ENCODE measurements at places on chromosomes 16 and 17.

GRCh38 chr16:492211-492875 lies 35.2 kb upstream of the CAPN15 start:
- no peak for DNase-seq

DNA sequence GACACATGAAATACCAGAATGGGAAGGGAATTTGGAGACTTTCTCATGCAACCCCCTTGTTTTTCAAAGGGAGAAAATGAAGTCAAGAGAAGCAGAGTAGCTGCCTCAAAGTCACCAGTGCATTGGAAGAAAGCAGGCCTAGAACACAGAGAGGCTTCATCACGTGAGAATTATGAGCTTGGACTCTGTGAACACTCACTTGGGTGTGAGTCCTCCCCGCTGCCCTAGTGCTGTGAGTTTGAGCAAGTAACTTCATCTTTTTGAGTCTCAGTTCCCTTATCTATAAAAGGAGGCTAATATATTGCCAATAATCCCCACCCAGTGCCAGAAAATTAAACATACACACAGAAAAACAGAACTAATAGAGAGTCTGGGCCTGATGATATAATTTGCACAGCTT lies 315.8 kb downstream of the XYLT1 start:
- DNase-seq = no peak

GRCh38 chr17:18921485-18921884 lies 30.5 kb upstream of the SLC5A10 start:
- DNase-seq = no peak

- DNase-seq = no peak
Measured at GRCh38 chr17:52477824-52478699, 319.5 kb upstream of the CA10 start.

- DNase-seq = no peak
Measured at GRCh38 chr17:4090898-4091297, 51.9 kb downstream of the ZZEF1 start.

GRCh38 chr17:72592242-72592966 lies 471.6 kb downstream of the SOX9 start:
- DNase-seq = peak; percentile 67

DNA sequence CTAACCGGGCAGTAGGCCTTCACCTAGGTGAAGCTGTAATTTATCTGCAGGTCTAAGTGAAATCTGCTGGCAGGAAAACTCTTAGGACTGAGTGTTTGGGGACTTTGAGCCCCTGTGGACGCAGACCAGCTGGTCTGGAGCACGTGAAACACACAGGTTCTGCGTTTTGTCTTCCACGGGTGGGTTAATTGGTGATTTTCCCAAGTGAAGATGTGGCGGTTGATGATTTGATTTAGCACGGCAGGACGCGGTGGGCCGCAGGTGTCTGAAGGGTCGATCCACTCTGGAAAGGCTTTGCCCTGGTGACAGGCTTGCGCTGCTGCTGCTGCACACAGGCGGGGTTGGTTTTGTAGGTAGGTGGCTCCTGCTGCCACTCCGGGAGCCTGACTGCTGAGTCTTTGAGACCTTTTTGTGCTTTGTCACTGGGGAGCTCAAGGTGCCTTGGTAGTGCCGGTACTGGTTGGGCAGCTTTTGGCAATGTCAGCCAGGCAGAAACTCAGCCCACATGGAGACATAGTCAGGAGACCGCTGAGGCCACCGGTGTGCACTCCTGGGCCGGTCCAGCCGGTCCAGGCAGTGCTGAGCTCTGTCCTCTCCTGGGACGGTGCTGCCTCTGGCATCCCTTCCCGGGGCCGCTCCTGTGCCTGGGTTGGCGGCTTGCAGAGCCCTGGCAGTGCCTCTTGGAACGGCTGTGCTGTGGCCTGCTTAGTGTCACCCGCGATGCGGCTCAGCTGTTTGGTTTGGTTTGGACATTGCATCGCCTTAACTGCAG lies 2.3 kb downstream of the BAIAP2 start:
- DNase-seq = no peak

GRCh38 chr16:7849841-7850240 lies 517.2 kb downstream of the RBFOX1 start:
- no peak for DNase-seq

GRCh38 chr17:76504117-76504516 lies 2.9 kb upstream of the RHBDF2 start:
- no peak for DNase-seq

- no peak for DNase-seq
Measured at GRCh38 chr16:85862476-85863383, 36.2 kb upstream of the IRF8 start.

DNA sequence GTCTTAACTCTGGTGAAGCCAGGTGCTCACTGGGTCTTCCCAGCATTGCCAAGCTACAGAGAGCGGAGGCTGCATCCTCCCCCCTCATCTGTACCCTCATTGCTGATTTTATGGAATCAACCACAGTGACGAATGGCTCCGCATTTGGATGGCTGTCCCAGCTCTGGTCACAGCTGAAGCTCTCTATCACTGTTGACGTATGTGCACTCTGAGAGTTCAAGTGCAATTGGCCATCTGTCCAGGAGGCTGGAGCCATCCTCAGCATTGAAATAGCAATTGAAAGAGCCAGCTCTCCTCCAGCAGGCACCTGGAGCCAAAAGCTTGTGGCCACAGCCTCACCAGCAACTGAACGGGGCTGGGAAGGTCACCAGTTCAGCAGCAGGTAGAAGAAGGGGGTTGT lies 494.1 kb downstream of the TMEM114 start:
- no peak for DNase-seq

DNA sequence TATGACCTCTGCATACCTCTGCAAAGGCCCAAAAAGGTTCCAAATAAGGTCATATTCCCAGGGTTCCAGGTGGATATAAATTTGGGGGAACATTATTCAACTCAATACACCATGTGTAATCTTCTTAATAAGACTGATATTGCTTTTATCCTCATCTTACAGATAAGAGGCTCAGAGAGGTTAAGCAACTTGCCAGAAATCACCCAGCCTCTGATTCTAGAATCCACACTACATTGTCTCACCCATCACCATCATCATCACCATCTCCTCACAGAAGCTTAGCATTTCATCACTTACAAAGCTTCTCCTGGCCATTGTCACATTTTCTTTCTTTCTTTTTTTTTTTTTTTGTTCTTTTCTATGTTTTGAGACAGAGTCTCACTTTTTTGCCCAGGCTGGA lies 15.4 kb upstream of the KIFC3 start:
- no peak for DNase-seq

DNA sequence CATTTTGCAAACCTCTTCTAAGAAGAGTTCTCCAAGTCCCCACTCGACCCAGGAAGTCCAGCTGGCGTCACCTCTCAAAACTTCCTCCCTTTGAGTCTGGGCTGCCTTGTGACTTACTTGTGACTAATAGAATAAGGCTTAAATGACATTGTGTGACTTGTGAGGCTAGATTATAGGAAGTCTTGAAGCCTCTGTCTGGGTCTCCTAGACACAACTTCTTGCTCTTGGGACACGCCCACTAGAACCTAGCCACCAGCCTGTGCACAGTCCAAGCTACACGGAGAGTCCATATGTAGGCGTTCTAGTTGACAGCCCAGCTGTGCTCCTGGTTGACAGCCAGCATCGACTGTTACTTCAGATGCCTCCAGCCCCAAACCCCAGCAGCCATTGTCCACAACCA lies 66.7 kb upstream of the TANC2 start:
- DNase-seq = no peak

- DNase-seq = no peak
Measured at GRCh38 chr16:9527976-9528375, 436.5 kb downstream of the HAPSTR1 start.

GRCh38 chr16:50627419-50627818 lies 53.7 kb downstream of the SNX20 start:
- DNase-seq = no peak

DNA sequence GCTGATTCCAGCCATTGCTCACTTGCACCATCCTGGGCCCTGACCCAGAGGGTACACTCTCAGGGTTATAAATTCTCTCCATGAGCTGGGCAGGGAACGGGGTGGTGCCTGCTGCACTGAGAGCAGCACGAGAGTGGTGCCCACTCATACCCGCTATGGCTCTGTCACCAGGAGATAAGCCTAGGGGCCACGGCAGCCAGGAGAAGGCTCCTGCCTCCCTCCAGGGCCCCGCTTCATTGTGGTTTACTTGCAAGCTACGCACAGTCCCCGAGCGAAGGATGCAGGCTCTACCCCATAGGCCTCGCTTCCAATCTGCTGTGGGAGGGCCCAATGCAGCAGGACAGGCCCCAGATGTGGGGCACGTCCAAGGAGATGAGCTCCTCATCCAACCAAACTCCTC lies 48.5 kb downstream of the VAC14 start:
- DNase-seq = no peak

- no peak for DNase-seq
Measured at GRCh38 chr17:49783071-49783715, 5.3 kb upstream of the KAT7 start.

GRCh38 chr17:13421581-13422130 lies 180.1 kb downstream of the HS3ST3A1 start:
- no peak for DNase-seq

DNA sequence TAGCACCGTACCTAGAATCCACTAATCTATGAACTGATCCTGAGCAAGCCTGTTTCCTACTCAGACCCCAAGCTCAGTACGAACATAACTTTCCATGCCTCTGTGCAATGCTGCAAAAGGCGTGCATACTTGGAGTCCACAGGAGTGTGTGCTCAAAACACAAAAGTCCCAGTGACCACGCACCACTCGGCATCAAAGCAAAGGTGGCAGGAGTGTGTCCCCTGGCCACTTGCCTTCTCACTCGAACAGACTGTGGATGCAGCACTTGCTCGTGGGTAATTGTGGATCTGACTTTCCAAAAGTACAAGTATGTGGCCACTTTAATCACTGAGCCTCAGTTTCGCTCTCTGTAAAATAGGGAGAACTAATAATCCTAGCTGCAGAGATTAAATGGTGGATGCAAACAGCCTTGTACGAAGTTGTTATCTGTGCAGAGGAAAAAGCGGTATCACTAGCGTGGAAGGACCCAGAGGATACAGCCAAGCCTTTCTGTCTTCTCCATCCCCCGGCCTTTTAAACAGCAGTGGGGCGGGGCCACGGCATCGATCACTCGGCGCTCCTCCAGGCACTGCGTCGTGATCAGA lies 311 bp upstream of the KDM8 start:
- DNase-seq = peak; percentile 86

DNA sequence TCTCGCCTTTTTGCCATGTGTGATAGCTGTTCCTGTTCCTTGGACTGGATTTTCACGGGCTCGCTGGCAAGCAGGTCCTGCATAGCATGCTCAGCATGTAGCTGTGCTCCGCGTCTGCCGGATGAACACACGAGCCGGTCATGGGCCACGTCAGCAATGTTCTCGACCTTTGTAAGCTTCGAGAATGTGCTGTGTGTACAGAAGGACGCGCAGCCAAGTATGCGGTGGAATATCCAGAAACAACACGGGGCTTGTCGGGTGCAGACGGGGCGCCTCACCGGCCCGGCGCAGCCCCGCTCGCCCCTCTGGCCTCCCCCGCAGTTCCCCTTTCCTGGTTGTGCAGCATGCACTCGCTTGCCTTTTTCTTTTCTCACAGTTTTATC lies 42.2 kb downstream of the RPTOR start:
- DNase-seq = no peak

GRCh38 chr17:28743243-28744103 lies at the start of gene TRAF4:
Gene TRAF4 (plus strand): TSS chr17:28744011. CDS start chr17:28744113, 102 bp downstream.
- DNase-seq = peak; percentile 74
